Stimulated activated CD8-positive, alpha-beta memory T cell treated with anti-CD3 and anti-CD28 coated beads, Interleukin-15, amount 100 ng/mL, for 4 hours (primary cell): ENCODE measurements at places on chromosomes 12 and 14.
A peak's percentile ranks its signal among the peaks of the same experiment; 100 is the strongest.

GRCh38 chr14:95254288-95254687 lies 65.4 kb downstream of the CLMN start:
- no peak for DNase-seq

DNA sequence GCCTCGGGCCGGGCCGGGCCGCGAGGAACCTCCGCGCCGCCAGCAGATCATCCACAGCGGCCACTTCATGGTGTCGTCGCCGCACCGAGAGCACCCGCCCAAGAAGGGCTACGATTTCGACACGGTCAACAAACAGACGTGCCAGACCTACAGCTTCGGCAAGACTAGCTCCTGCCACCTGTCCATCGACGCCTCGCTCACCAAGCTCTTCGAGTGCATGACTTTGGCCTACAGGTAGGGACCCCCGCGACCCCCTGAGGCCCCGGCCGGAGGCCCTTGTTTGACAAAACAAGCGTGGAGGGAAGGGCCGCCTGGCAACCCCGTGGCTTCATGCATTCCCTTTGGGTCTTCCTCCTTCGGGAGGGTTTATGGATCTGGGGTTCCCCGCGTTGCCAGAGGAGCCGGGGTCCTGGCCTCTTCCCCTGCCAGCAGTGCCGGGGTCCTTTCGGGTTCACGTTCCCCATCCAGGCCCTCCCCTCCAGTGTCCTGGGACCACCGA lies 526 bp downstream of the MLXIP start:
- DNase-seq, result no peak

- DNase-seq, result no peak
These were observed 38.9 kb downstream of the FERMT2 start for GRCh38 chr14:52911904-52912303.

GRCh38 chr12:93572712-93573551 lies 457 bp downstream of the SOCS2 start:
- no peak for DNase-seq

DNA sequence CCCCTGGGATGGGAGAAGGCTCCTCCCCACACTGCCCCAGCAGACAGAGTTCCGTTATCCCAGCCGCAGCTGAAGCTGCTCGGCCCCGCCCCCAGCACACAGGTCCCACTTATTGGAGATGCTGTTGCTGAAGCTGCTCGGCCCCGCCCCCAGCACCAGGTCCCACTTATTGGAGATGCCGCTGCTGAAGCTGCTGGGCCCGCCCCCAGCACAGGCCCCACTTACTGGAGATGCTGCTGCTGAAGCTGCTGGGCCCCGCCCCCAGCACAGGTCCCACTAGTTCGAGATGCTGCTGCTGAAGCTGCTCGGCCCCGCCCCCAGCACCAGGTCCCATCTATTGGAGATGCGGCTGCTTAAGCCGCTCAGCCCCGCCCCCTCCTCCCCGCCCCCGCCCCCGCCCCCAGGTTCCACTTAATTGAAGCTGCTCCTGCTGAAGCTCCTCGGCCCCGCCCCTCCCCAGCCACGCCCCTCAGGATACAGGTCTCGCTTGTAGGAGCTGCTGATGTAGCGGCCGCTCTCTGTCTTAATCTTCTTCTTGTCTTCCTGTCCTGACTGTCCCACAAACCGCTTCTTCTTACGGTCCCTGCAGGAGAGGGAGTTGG lies 12.0 kb downstream of the CFAP73 start:
- no peak for DNase-seq

DNA sequence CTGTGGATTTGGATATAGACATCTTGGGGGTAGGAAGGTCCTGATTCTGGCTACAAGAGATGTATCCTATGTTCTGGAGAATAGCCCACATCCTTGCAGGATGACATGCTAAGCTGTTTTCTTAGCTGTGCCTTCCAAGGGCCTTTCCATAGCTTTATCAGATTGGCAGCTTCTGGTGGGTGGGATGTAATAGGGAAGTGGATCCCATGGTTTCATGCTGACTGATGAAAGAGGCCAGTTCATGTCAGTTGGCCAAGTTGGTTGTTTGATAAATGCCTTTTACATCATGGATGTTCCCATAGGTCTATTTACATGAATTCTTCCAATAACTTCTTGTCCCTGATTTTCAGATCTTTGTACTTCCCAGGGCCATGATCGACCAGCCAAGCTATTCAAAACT lies 169.1 kb upstream of the RMST start:
- no peak for DNase-seq

- no peak for DNase-seq
These were observed 1.2 kb downstream of the CDK2AP1 start for GRCh38 chr12:123270214-123271000.

- DNase-seq, result no peak
These were observed 29.8 kb downstream of the KCNA1 start for GRCh38 chr12:4939418-4940023.

DNA sequence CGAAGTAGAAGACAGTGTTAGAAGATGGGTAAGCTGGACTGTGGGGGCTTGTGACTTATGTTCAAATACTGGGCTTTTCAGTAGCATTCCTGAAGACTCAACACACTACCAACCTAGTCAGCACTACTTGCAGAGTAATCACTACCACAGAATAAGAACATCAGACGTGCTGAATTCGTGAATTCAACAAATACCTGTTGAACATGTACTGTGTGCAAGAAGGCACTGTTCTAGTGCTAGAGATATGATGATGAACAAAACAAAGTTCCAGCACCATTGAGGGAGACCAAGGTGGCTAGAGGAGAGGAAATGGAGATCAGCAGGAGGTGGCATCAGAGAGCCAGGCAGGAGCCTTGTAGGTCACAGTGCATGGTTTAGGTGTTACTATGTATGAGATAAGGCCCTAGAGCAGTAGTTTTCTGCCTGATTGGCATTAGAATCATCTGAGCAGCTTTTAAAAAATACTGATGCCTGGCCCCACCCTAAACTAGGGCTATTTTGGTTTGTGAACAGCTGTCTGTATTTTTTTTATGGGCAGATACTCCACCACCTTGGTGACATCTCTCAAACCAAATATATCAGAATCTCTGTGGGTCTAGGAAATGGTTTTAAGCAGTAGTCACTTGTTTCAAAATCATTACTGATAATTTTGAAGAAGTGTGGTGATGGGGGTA lies 26.8 kb downstream of the FERMT2 start:
- DNase-seq, result no peak

DNA sequence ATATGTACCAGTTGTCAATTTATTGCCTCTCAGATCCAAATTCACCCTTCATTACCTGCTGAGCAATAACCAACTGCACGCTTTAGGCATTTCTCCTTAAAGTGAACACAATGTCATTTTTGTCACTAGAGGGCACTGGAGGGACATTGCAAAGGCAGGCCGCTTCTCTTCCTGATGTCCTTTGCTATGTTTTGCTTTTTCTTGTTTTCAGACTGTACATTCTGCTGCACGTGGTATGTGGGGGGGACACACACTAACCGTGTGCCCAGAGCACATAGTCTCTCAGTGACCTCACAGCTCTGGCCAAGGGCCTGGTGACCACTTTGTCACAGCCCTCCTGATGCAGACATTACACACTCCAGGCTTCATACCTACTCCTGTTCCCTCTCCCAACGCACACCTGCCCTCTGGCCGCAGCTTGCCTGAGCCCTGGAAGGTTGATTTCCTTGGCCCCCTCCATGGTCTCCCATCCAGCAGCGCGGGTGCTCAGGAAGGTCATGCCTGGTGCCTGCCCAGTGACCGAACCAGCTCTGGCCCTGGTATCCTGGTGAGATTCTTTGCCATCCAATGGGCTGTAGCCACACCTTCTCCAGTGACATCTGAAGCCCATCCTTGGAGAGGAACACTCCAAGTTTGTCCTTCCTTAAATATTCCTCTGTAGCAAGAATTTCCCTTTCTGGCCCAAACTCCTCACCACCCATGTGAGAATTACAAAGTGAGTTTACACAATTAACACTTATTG lies 39.9 kb downstream of the MYO1H start:
- DNase-seq, result no peak

DNA sequence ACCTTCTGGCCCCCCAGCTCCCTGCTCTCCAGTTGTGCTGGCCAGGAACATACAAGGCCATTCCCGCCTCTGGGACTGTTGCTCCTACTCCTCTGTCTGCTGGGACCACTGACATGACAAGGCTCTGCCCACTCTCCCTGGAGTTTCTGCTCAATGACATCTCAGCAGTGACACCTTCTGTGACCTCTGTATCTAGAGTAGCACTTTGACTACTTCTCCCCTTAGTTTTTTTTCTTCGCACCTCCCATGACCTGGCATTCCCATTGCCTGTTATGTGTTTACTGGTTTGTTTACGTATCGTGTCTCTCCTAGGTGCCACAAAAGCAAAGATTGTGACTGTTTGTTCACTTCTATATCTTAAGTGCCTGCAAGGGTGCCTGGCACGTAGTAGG lies 40.1 kb upstream of the TMEM263 start:
- no peak for DNase-seq

DNA sequence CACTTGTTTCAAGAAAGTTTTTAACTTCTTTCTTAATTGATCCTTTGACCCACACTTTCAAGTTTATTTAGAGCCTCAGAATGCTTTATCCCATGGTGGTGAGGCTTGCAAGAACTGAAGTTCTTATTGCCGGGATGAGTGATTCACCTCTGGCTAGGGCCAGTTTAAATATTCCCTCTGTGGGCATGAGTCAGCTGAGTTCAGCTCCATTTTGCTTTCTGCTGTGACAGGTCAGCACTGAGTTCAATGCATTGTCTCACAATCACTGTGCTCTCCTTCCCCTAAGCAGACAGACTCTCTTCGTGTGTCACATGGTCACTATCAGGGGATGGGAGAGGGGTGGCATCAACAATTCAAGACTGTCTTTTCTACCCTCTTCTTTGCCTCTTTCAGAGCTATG lies 514.6 kb upstream of the FBXO33 start:
- no peak for DNase-seq

GRCh38 chr12:3727877-3728632 lies 24.9 kb downstream of the CRACR2A start:
- peak; percentile 4 for DNase-seq

DNA sequence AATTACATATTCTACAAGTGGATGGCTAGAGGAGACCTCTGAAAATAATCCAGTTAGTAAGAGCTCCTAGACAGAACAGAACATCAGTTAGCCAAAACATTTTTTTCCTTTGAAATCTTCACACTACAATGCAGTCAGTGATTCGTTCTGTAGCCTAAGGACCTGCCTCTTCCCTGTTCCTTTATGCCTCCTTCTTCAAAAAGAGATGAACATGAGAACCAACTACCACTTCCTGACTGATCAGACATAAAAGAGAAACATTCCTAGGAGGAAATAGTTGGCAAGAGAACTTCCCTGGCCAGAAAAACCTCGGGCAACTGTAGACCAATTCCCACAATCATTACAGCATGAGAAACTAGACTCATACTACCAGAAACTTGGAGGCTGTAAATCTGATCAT lies 29.4 kb downstream of the ITPR2 start:
- no peak for DNase-seq

- no peak for DNase-seq
These were observed 139.6 kb upstream of the EGLN3 start for GRCh38 chr14:34090451-34090850.

DNA sequence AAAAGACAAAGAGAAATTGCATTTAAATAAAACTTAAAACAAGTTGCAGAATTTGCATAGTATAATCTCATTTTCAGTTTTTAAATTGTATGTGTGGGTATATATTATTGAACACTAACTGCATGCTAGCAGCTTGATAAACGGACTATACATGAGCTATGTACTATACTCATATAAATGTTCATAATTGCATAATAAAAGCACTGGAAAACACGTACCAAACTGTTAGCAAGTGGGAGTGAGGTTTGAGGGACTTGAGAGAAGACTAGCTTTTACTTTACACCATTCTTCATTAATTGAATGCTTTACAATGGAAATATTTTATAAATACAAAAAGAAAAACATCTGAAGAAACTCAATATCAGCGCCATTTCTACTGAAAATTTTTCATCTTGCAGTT lies 32.2 kb upstream of the MDM1 start:
- DNase-seq, result no peak

DNA sequence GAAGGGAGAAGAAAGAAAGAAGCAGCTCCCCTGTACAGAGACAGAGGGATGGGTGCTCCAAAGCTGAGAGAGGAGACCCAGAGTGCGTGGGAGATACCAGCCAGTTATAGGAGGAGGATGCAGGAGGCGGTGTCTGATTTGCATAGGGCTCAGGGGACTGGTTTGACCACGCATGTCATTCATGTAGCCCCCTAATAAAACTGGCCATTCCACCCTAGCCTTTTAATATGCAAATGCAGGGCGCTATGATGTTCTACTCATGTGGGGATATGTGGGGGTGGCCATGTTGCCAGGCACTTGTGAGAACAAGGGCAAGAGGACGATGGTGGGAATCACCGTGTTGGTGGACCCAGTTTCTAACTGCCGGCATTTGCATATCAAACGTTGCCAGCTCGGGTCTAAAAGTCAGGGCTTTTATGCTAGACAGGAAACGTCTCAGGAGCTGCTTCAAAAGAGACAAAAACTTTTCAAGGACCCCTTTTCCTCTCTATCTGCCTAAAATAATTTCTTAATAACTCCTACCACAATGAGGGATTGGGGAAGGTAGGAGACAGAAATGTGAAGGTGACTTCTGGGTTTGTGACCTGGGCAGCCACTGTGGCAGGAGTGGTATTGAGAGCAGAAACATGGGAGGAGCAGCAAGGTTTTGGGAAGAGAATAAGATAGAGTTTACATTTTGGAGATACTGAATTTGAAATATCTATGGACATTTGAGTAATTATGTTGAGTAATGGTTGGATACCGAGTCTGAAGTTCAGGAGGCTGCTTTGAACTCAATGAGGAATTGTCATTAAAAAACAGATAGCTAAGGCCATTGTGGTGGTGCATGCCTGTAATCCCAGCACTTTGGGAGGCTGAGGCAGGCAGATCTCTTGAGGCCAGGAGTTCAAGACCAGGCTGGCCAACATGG lies 2.2 kb upstream of the ATXN3 start:
- no peak for DNase-seq

DNA sequence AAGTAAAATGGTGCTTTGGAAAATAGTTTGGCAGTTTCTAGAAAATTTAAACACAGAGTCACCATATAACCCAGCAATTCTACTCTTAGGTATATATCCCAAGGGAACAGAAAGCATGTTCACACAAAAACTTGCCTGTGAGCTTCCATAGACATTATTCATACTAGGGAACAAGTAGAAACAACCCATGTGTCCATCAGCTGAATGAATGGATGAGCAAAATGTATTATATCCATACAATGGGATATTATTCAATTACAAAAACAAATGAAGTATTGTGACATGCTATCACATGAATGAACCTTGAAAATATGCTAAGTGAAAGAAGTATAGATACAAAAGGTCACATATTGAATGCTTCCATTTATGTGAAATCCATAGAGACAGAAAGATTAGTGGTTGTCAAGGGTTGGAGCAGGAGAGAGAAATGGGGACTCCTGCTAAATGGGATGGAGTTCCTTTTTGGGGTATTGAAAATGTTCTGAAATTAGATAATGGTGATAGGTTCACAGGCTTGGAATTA lies 7.9 kb downstream of the SLC10A1 start:
- no peak for DNase-seq

DNA sequence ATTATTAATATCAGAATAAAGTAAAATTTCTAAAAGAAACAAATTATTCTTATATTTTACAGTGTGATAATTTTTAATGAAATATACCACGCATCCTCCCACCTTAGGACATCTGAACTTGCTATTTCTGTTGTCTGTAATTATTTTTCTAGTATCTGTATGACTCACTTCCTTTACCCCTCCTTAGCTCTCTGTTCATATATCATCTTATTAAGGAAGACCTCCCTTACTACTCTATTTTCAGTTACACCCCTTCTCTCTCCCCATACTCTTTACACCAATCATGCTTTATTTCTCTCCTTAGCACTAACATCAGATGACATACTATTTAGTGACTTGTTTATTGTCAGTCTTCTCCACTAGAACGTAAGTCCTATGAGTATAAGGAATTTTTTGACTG lies 34.2 kb upstream of the C12orf50 start:
- no peak for DNase-seq

- DNase-seq, result no peak
These were observed 17.4 kb upstream of the NEUROD4 start for GRCh38 chr12:55002355-55002754.
